ENCODE measurements at places on chromosomes 5 and 9. TPM values are rescaled to one million over a fixed set of nuclear protein-coding genes. Genes with fewer than 3 reads are reported as not detected.

EIF4EBP3 gene
- 14.4 TPM for total RNA-seq

NTNG2 gene
- 3.5 TPM for total RNA-seq

ANKRD34B gene
- not detected for total RNA-seq

CNTFR gene
- 23.0 TPM for total RNA-seq

NMUR2 gene
- total RNA-seq = 0.09 TPM

SLC12A7 gene
- 344 TPM for total RNA-seq

ATP6V1G1 gene
- total RNA-seq = 68.9 TPM

AIF1L gene
- 7.0 TPM for total RNA-seq

KIF12 gene
- 212 TPM for total RNA-seq

FGFR4 gene
- total RNA-seq = 233 TPM

BTNL8 gene
- 47.3 TPM for total RNA-seq

AMBP gene
- 1,366 TPM for total RNA-seq

PCDHB14 gene
- total RNA-seq = 9.4 TPM

SLC6A18 gene
- total RNA-seq = not detected

BRINP1 gene
- total RNA-seq = 0.46 TPM

RNF224 gene
- 0.95 TPM for total RNA-seq

PTGR1 gene
- total RNA-seq = 276 TPM

PDLIM4 gene
- total RNA-seq = 20.7 TPM

PPP2R2B gene
- 2.6 TPM for total RNA-seq

RAD23B gene
- total RNA-seq = 115 TPM

SERINC5 gene
- total RNA-seq = 87.2 TPM

SSBP2 gene
- 67.5 TPM for total RNA-seq

FCN1 gene
- 2.0 TPM for total RNA-seq

TRIM23 gene
- 15.7 TPM for total RNA-seq

CNOT8 gene
- total RNA-seq = 57.3 TPM

C5orf58 gene
- total RNA-seq = 0.52 TPM

LCN9 gene
- total RNA-seq = not detected

TICAM2 gene
- total RNA-seq = 3.3 TPM

PCDHA12 gene
- total RNA-seq = 10.0 TPM

CATSPER3 gene
- total RNA-seq = 1.0 TPM

GDNF gene
- 1.2 TPM for total RNA-seq

AK6 gene
- 32.4 TPM for total RNA-seq

PIP5KL1 gene
- 4.9 TPM for total RNA-seq
